ENCODE measurements at places on chromosomes 7 and 10.

- no peak for DNase-seq
Measured at GRCh38 chr10:5890452-5890915, 441 bp downstream of the FBH1 start.

DNA sequence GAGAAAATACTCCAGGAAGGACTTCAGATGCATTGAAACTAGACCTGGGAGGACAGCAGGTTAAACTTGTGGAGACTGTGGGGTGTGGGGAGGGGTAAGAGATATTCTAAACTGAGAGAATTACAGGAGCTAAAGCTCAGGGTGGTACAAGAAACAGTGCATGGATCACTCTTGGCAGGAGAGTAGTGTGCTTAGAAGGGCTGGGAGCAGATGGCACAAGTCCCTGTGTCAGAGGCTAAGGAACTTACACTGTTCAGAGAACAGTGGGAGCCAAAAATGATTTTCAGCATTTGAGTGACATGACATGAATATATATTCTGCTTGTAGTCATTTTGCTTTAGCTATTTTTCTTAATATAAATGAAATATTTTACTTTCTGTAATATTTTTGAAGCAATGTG lies 36.0 kb upstream of the LAMB1 start:
- DNase-seq = no peak

GRCh38 chr10:49611166-49611815 lies 1.2 kb downstream of the SLC18A3 start:
- no peak for DNase-seq

- DNase-seq = no peak
Measured at GRCh38 chr10:27661514-27662286, 83.9 kb downstream of the MKX start.

GRCh38 chr7:87347207-87347606 lies 1.7 kb downstream of the CROT start:
- DNase-seq = no peak

- no peak for DNase-seq
Measured at GRCh38 chr7:110698576-110698975, 392.4 kb upstream of the LRRN3 start.

DNA sequence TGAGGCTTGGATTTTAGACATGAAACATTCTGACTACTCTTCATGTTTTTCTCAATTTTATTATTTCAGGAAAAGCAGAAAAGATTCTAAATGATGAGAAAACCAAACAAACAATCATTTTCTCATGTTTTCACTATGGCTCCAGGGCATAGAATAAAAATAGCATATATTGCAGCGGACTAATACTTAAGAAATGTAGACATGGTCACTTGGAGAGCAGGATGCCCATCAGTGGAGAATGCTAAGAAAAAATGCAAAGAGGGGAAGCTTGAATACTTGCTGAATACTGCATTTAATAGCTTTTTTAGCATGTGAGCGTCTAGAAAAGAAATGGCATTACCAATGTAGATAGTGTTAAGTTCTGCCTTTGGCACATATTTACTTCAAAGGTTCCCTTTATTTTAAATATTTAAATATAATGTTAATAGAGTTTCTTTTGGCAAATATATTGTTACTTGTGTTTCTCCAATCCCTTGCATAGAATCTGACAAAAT lies 107.9 kb downstream of the PPP1R17 start:
- DNase-seq = no peak

Measured in epithelial cell of proximal tubule (primary cell).